Activated T-cell treated with anti-CD3 and anti-CD28 coated beads, Interleukin-2, amount 50 U/mL, for 24 hours (primary cell): ENCODE measurements at places on chromosomes 1 and 21.

- DNase-seq, result no peak
These were observed 161.1 kb upstream of the CXADR start for GRCh38 chr21:17351766-17352165.

GRCh38 chr1:31651089-31651420, 6.4 kb upstream of the PEF1 start:
- no peak for DNase-seq

GRCh38 chr1:161069241-161069640, 450 bp downstream of the ARHGAP30 start:
- no peak for DNase-seq

DNA sequence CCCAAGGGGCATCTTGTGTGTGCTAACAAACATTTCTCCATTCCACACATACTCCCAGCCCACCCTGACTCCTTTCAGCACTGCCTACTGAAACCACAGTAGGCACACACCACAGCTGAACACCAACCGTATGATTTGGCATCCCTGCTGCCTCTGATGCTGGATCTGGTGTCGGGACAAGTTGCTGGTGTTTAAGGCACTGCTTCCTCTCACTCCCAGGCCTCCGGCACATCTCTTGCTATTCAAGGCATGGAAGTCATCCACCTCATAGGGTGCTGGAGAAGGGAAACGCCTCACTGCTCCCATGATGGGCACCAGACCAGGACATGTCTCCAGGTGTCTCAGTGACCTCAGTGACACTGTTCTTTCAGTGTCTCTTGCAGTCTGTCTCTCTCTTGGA, 2.4 kb upstream of the ITLN2 start:
- no peak for DNase-seq

DNA sequence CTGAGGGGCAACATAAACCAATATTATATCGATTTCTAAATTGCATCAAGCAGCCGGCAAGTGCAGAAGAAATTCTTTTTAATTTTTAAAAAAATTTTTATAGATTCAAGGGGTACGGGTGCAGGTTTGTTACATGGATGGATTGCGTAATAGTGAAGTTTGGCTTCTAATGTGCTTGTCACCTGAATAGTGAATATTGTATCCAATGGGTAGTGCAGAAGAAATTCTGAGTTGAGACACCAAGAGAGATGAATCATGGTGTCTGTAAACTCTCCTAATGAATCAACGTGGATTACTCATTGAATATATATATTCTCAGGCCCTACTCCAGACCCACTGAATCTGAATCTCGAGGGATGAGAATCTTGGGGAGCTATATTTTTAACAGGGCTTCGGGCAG, 253.7 kb upstream of the FOXD3 start:
- no peak for DNase-seq

GRCh38 chr1:86741947-86742572, 37.7 kb downstream of the SH3GLB1 start:
- DNase-seq, result no peak

- no peak for DNase-seq
These were observed 138.2 kb downstream of the COL24A1 start for GRCh38 chr1:86018283-86018923.

DNA sequence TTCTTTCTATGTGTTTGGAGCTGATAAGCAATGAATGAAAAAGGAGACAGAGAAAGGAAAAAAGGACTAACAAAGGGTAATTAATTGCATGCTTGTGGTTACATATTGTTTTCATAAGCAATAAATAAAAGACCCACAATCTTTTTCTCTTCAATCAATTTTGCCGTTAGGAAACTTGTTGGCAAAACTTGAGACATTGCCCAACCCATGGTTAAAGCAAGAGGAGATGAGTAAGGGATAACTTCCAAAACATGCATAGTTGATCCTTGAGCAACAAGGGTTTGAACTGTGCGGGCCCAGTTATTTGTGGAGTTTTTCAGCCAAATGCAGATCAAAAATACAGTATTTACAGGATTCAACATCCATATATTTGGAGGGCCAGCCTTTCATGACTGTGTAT, 572.4 kb downstream of the AMY1C start:
- no peak for DNase-seq

- DNase-seq, result no peak
These were observed 31.6 kb downstream of the CD1D start for GRCh38 chr1:158212320-158212719.
